Activated CD4-positive, CD25-positive, alpha-beta regulatory T cell treated with anti-CD3 and anti-CD28 coated beads, Interleukin-2, amount 50 U/mL, for 16 hours (primary cell): ENCODE measurements at places on chromosomes 3 and 15.

GRCh38 chr15:71093054-71094024, 21.9 kb upstream of the THSD4 start:
- DNase-seq, result no peak

GRCh38 chr3:128845119-128845777, 34.2 kb upstream of the ACAD9 start:
- DNase-seq, result no peak

- DNase-seq, result no peak
Measured at GRCh38 chr3:82044930-82045705, 283.7 kb upstream of the GBE1 start.

- DNase-seq, result no peak
Measured at GRCh38 chr15:87263871-87264270, 992.7 kb downstream of the NTRK3 start.

GRCh38 chr15:79964232-79964805, 6.7 kb downstream of the BCL2A1 start:
- DNase-seq, result no peak

DNA sequence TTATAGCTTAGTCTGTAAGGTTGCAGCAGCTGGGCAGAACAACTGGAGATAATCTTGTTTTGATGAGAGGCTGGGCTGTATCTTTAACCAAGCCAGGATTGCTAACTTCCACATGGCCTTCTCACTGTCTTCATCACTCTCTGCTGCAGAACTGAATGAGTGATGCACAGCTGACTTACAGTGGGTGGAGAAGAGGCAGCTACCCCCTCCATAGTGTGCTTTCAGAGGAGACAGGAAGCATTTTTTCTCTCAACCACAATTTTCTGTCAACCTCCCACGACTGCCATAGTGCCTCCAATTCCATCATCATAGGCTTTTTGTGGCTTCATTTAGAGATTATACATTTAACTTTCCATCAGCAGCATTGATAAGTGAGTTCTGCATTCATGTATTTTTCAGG, 168.2 kb downstream of the CLSTN2 start:
- DNase-seq, result no peak

DNA sequence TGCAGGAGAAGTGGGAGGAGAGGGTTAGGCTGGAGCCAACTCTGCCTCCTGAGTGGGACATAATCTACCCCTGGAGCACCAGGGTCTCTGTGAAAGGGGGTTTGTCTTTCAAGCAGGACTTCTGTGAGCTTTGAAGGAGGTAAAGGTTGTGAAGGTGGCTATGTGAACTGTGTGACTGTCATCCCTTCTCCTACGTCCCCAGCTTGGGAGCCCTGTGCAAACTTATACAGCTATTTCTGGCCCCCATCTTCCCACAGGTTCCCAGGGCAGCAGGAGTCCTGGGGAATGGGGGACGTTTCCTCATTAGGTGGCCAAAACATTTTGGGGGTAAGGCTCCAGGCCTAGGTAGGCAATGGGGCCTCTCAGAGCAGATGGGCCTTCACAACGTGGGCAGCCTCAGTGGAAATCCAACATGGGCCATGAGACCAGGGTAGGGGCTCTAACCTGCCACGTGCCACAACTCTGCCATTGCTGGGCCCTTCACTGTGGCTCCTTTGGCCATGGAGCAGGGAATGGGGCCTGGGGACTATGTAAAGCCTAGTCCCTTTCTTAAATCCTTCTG, 3.5 kb downstream of the VIPR1 start:
- DNase-seq, result no peak

- no peak for DNase-seq
Measured at GRCh38 chr3:44090036-44090435, 151.7 kb upstream of the TOPAZ1 start.

DNA sequence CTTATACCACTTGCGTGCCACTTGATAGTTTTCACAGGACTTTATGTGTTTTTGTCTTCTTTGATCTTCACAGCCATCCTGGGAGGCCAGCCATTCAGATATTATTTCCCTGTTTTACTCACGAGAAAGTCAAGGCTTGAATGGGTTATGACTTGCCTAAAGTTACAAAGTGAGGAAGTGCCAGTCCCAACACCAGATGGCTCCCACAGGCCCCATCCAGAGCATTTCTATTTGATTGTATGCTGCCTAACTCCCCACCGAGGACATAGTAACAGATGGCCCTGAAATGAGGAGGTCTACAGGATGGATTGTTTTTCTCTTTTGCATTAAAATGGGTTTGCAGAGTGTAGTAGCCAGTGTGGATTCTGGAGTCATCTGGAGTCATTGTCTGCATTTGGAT, 74.5 kb downstream of the SPTSSB start:
- DNase-seq, result no peak

GRCh38 chr3:66577426-66578203, 76.8 kb upstream of the LRIG1 start:
- no peak for DNase-seq

DNA sequence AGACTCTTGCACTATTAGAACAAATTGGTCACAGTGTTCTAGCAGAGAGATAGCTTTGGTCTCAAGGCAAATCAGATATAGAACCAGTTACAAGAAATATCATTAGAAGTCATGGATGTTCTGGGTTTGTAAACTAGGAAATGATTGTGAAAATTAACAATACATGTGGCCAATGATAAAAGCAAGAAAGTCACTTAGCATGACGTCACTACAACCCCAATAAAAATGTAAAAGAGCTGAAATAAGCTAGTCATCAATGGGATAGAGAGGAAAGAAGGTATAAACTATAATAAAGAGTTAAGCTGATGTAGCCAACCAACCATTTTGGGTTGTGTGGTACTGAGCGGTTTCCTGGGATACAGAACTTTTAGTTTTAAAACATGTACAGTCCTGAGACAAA, 32.1 kb upstream of the KCNH8 start:
- no peak for DNase-seq

- DNase-seq, result no peak
Measured at GRCh38 chr15:60555291-60555690, 76.3 kb upstream of the ICE2 start.

- DNase-seq, result no peak
Measured at GRCh38 chr3:128619146-128619890, 31.3 kb downstream of the RPN1 start.

- no peak for DNase-seq
Measured at GRCh38 chr3:193772422-193772763, 179.4 kb downstream of the OPA1 start.

DNA sequence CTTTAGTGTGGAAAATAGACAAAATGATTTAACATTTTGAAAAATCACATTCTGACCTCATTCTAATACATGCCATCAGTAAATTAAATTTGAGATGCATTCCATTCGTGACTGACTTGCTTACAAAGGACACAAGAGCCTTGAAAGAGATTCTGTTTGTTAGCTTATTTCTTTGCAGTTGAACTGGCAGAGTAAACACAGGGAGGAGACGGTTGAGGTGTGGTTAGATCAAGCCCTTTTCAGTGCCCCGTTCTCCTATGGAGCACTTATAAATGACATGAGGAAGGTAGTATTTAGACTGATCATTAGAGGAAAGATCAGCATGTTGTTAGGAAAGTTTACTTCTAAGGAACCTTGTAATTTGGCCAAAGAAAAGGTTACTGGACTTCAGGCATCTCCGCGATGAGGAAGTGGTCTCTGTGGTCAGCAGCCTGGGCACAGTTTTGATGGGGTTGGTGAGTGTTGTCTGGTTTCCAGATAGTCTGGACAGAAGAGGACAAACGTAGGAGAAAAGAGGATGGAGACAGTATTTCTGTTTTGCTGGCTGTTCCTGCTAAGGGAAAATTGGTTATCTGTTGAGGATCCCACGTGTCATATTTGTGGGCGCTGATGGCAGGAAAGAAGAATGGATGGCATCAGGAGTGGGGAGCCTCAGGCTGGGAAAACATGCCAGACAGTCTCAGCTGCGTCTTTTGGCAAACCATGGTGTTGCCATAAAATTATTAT, 328.9 kb upstream of the TBL1XR1 start:
- no peak for DNase-seq

DNA sequence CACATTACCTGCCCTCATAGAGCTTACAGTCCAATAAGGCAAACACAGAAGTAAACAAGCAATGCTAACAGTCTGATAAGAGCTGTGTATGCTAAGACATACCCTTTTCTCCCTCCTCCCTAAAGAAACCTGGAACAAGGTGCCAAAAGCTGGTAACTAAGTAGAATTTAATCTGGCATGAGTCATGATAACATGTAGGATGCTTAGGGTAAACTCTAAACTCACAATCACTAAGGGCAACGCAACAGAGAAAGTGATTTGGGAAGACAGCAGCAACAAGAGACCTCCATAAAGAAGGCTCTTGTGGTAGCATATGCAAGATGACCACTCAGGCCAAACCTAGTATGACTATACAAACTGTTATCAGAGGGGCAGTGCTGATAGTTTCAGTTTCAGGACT, 55.5 kb downstream of the MYO1E start:
- no peak for DNase-seq

- no peak for DNase-seq
Measured at GRCh38 chr3:70518356-70518755, 205.9 kb upstream of the MDFIC2 start.

- DNase-seq, result no peak
Measured at GRCh38 chr3:169382309-169382708, 281.2 kb downstream of the MECOM start.

- DNase-seq, result no peak
Measured at GRCh38 chr15:100190675-100191074, 151.1 kb downstream of the ADAMTS17 start.

GRCh38 chr3:88093266-88093665, 34.2 kb downstream of the ZNF654 start:
- no peak for DNase-seq

DNA sequence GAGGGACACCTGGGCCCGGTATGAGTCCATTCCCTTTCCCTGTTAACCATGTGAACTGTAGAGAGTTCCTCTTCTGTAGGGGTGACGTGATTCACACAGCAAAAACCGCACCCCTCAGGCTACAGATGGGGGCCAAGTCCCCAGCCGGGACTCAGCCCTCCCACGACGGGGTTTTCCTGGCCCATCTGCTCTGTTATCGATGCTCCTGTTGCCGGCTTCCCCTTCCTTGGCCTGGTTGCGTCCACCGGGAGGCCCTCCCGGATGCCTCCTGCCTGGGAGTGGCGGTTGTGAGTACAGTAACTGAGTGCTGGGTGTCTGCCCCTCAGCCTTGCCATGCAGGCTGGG, 817 bp upstream of the PLXNA1 start:
- DNase-seq, result peak; percentile 11

DNA sequence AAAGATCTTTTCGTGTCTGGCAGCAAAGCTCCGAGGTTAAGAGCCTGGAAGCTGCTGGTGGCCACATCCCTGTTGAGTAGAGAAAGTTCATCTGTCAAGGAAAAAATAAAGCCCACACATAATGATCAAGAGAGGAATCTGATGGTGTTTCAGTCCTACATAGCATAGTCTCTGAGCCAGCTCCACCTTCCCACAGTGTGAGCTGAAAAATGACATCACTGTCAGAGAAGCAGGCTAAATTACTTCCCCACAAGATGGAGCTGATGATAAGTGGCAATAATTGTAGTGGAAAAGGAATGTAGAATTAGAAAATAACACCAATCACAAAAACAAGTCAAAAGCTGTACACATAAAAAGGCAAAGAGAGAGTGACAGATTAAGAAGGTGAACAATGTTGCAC, 84.5 kb downstream of the AQP9 start:
- DNase-seq, result no peak

DNA sequence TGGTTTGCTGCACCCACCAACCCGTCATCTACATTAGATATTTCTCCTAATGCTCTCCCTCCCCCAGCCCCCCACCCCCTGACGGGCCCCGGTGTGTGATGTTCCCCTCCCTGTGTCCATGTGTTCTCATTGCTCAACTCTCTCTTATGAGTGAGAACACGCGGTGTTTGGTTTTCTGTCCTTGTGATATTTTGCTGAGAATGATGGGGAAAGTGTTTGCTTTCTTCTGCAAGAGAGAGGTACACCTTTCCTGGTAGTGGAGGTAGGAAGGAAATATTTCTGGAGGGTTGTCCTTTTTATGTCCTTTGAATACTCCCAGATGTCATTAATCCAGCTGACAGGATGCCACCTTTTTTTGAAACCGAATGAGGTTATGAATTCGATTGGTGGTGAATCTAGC, 10.5 kb upstream of the SLC28A1 start:
- DNase-seq, result no peak

GRCh38 chr15:40782609-40783227, 12.9 kb downstream of the C15orf62 start:
- peak; percentile 54 for DNase-seq

GRCh38 chr15:66756295-66756694, 54.3 kb downstream of the SMAD6 start:
- DNase-seq, result no peak

DNA sequence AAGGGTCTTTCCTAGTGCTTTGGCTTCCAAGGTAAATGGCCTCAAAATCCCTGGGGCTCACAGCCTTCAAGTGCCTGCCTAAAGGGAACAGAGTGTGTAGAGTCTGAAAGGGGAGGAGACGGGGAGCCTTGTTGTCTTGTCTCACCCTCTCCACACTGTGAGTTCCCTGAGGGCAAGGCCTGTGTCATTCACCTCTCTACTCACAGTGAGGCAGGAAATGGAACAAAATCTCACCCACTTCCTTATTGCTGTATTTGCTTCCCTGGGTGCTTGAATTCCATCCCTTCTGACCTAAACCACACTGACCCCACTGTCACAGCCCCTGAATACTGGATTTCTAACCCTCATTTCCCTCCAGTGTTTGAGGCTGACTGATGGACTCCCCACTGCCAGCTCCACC, 197.5 kb downstream of the EPHB1 start:
- no peak for DNase-seq

DNA sequence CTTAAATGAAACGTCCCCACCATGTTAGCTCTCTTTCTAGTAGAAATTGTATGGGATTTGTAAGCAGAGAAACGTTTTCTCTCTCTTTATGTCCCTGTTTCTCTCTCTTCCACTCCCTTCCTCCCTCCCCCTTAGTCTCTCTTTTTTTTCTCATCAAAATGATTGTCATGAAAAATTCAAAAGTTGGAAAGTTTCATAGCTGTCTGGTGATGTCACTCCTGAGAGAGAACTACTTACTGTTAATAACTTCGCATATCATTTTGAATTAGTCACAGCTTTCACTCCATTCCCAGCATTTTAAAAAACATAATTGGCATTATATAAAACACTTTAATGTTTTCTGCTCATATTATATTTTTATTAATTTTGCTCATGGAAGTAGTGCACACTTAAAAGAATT, 331.1 kb downstream of the C3orf38 start:
- DNase-seq, result no peak

DNA sequence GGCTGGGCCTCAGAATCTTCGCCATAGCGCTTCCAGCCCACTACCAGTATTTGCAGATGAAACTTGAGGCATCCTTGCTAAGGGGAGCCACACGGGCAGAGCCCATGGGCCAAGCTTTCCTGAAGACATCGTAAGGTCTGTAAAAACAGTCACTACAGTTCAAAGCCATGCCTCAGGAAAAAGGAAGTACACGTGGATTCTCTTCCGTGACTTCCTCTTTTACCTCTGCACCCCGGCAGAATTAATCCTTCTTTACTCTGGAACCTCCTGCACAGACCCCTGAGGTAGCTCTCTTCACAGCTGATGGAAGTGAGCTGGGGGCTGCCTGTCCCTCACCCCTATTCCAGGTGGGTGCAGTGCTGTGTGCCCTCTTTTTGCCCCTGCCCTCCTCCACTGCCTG, 129.2 kb downstream of the CHDH start:
- no peak for DNase-seq

- no peak for DNase-seq
Measured at GRCh38 chr3:58474348-58474911, 17.5 kb upstream of the KCTD6 start.
